GM12865 (cell line): ENCODE measurements at places on chromosomes 1 and 21.

DNA sequence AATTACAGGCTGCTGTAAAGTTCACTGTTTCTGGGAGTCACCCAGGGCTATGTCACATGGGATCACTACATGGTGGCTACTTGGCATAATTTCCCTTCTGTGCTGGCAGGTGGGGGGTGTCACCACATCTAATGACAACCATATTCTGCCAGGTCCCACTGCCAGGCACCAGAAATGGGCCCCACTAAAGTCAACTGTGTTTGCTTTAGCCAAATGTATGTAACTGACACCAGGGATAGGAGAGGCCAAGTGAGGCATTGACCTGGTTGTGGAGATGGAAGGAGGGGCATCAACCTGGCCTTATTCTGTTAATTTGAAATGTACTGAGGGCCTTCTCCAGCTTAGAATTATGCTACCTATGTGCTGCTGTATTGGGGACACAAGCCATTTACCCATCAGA, 370.6 kb upstream of the PROX1 start:
- no peak for DNase-seq

DNA sequence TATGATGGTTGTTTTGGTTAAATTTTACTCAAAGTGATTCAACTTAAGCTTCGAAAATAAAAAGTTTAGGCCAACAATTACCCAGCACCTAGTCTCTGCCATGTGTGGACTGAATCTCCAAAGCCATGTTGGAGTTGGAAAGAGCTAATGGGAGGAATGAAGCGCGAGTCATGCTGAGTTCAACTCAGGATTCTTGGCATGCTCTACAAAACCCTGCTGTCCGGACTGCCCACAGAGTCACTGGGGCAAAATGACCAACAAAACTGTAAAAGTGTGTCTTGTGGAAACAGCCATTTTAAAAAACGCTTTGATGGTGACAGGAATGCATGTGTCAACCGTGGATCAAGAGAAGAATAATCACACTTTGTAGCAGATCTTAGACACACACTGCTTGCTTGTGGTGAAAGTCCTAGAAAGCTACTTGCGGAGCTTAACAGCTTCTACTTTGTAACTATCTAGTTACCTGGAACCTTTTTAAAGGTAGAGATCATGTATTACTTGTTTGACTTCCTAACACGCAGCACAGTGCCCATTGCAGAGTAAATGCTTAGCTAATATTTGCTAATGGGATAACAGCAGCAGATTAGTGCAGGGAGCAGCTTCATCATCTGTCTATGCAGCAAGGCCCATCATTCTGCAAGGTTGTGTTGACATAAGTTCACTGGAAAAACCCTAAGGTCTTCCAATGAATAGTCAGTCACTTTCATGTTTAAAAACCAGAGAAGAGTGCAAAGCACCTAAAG, 7.0 kb upstream of the GBP6 start:
- no peak for DNase-seq

- DNase-seq = no peak
Observed at GRCh38 chr21:42097860-42098454, 26.8 kb downstream of the UMODL1 start.

- DNase-seq = peak; percentile 72
Observed at GRCh38 chr1:19800076-19800804, 524 bp upstream of the TMCO4 start.

DNA sequence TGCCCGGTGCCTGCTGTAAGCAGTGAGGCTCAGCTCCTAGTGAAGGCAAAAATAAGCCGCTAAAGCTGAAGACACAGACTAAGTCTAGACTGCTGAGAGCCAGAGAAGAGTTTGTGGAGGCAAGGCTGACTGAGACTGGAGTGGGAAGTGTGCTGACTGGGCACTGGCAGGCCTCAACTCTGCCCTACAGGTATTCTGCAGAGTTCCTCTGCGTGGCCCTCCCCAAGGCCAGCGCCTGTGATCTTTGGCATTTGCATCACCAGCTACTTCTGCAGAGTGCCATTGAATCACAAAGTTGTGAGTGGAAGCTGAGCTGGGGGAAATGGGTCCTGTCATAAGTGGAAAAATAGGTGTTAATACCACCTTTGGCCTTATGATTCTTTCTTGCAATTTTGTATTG, 905.7 kb downstream of the PLA2G4A start:
- no peak for DNase-seq

DNA sequence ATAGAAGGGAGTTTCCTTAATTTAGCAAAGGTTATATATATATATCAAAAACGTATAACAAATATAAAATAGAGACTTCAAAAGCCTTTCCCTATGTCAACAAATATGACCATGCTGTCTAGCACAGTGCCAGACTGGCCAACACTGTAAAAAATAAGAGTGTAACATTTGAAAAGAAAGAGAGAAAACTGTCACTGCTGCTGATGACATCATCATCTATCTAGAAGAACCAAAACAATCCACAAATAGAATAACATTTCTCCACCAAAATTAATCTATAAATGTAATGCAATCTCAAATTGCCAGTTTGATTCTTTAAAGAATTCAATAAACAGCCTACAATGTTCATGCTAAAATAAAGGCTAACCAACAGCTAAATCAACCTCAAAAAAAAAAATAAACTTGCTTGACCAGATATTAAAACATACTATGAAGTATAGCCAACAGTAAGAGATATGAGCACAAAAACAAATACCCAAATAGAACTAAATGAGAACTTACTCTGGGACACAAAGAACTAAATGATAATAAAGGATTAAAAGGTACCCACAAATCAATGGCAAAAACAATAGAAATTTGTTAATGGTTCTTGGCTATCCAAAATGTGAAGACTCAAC, 50.2 kb downstream of the ENAH start:
- DNase-seq = no peak

DNA sequence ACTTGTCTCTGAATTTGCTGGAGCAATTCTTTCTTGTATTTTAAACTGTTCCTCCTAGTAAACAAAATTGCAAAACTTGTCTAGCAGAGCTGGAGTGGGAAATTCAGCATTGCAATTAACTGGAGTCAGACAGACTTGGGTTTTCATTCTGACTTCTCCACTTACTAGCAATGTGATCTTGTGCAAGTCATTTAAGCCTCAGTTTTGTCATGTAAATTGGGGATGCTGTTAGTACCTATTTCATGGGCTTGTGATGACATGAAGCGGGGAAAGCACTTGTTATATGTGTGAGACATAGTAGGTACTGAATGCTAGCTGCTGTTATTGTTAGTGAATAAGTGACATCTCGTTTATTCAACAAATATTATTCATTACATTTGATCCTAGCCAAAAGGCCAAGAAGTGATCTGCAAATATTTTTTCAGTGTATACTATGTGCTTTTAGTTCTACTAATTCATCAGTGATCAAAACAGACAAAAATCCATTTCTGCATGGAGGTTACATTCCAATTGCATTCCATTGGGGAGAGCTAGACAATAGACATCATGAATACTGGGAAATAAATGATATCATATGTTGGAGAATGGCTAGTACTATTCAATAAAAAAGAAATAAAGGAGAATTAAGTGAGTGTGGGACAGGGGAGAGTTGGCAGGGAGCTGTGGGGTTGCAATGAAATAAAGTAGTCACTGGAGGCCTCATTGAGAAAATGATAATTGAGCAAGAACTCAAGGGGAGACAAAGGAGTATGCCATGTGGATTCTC, 47.1 kb downstream of the CACHD1 start:
- DNase-seq = no peak

- DNase-seq = no peak
Observed at GRCh38 chr1:94475232-94475631, 57.0 kb downstream of the ABCD3 start.

DNA sequence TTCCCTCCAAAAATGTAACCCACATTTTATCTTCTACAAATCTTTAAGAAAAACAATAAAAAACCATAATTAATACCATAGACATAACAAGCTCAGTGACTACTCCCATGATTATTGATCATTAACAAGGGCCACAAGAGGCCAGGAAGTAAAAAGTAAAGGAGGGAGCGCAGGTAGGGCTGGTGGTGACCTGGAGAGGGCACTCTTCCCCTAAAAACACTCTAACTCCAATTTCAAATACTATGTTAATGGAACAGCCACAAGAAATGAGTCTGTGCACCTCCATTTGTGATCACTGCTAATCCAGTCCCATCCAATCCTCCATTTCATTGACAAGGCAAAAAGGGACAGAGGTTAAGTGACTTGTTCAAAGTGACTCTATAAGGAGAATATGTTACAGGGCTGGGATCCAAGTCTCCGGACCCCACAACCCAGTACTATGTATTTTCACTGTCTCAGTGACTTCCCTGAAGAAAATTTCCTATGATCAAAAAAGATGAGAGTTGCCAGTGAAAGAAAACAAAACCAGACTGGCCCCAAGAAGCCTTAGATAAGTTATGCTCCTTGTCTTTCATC, 41.2 kb upstream of the CFAP298 start:
- peak; percentile 49 for DNase-seq

DNA sequence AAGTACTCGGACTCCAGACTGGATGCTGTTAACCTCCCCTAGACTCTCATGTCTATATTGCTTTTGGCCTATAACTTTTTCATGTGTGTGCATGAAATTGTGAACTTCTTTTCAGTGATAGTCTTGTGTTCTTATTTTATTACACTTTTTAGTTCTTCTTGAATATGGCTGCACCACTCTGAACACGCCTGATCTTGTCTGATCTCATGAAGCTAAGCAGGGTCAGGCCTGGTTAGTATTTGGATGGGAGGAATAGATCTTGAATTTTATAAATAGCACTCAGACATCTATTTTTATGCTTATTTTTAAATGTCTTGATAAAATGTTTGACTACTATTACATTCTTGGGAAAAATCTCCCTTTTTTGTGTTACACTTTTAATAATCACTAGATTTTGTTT, 22.4 kb downstream of the TCP10L start:
- no peak for DNase-seq

- DNase-seq = no peak
Observed at GRCh38 chr1:232795497-232796053, 9.6 kb upstream of the MAP10 start.

DNA sequence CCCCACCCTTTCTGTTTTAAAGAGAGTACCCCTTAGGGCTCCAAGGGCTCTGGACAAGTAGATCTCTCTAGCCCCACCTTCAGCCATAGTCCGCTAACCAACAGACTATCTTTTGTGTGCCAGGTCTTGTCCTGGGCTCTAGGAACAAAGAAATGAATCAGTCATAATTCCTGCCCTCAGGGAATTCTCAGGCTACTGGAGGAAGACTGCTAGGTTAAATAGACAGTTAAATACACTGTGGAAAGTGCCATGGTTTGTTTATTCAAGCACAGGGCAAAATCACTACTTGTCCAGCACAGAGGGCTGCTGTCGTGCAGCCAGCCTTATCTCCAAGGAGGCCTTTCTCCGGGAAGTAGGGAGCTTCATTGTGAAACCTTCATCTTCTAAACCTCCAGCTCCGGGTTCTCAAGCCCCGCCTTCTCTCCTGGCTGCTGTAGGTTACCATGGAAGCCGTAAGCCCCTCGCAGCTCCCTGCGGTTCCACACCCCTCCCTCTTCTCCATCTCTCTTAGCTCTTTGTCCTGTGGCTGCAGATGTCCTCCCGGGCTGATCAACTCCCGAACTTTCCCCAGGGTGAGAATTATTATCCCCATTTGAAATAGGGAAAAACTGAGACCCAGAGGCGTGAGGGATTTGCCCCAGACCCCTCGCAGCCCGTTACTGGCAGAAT, 29.8 kb downstream of the SHISAL2A start:
- DNase-seq = no peak

- no peak for DNase-seq
Observed at GRCh38 chr1:37705399-37705798, 13.1 kb downstream of the CDCA8 start.

DNA sequence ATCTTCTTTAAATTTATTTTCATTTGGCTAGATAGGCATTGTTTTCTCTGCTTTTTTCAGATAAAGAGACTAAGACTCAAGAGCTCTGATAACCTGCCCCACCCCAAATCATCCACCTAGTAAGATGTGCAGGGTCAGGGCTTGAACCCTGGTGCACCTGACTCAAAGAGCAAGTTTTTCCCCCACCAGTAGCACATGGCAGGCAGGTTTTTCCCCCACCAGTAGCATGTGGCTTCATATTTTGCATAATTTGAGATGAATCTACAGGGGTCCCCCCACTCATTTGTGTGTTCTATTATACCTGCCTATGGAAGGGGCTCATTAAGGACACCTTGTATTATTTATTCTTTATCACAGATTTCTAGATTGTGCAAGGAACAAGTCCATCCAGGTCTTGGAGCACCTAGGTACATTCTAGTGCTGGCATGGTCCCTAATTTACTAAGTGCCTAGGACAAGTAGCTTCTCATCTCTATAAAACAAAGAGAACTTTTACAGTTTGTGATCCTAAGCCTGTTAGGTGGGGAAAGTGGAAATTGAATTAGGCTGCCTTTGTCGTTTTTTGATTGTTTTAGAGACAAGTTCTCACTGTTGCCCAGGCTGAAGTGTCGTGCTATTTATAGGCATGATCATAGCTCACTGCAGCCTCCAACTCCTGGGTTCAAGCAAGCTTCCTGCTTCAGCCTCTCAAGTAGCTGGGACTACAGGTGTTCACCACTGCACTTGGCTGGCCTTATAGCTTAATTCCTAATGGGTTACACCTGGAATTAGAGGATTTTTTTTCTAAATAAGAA, 13.2 kb upstream of the CTSE start:
- DNase-seq = peak; percentile 73

- DNase-seq = no peak
Observed at GRCh38 chr1:226123591-226124471, 61.3 kb downstream of the H3-3A start.

- no peak for DNase-seq
Observed at GRCh38 chr1:232611834-232612233, 18.1 kb downstream of the SIPA1L2 start.

GRCh38 chr21:41175080-41175479, 7.1 kb downstream of the BACE2 start:
- no peak for DNase-seq

GRCh38 chr1:47186267-47187185, 3.3 kb downstream of the PDZK1IP1 start:
- DNase-seq = no peak

- peak; percentile 52 for DNase-seq
Observed at GRCh38 chr1:87334351-87335174, 5.9 kb downstream of the LMO4 start.

DNA sequence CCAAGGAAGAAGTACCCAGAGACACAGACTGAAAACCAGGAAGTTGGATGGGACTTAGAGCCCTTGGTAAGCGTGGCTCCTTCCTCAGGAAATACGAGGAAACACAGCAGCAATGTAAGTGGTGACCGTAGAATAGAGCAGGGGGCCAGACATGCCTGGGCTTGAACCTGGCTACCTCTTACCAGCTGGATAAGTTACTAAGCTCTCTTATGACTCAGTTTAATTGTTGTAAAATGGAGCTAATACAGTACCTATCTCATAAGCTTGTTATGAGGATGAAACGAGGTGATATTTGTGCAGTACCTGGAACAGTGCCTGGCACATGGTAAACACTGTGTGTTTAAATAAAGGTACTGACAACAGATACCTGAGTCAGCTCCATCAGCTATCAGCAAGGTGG, 19.2 kb downstream of the EBNA1BP2 start:
- peak; percentile 6 for DNase-seq

DNA sequence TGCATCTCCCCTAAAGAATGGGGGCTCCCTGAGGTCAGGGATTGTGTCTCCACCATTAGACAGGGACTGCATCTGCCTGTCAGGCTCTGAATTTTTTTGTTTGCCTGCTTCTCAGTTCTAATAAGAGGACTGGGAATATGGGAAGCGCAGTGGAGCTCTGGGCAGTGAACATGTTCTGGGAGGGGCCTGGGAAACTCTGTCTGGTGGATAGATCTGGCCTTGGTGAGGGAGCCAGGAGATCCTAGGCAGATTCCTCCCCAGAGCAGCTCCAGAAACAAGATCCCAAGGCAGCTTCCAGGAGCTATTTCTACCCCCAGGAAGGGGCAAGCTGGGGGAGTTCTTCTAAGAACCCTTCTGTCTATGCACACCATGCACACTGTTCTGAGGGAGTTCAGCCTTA, 12.6 kb upstream of the MYOG start:
- no peak for DNase-seq
